ENCODE measurements at places on chromosomes 11 and 22.

- no peak for DNase-seq
Observed at GRCh38 chr22:38415561-38416321, 39.3 kb downstream of the KCNJ4 start.

DNA sequence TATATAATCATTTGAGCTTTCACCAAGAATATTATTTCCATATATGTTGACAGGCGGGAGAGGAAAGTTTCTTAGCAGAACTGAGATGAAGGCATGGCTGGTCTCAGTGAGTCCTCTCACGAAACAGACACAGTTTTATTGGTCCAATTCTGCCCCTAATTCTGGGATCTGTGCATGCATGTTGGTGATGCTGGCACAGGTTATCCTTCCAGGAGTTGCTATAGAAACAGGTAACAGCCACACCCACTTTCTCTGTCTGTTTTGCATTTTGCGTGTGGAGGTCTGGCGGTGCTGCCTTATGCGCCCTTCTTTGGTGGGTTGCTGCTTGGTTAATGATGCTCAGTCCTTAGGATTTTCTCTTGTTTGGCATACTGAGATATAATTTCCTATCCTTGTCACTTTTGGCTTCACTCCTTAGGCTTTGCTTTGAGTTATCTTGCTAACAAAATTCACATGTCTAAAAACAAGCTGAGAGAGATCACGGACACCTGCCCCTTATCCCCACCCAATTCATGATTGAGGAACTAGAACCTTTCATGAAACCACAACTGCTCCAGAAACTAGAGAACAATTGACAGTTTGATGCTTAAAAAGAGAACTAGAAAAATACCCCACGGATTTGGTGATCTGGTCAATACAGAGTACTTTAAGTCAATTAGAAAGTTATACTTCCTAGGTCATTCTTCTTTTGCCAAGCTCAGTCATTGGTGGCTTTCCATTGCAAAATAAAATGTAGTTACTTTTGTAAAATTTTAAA lies 189.3 kb downstream of the FAT3 start:
- no peak for DNase-seq

DNA sequence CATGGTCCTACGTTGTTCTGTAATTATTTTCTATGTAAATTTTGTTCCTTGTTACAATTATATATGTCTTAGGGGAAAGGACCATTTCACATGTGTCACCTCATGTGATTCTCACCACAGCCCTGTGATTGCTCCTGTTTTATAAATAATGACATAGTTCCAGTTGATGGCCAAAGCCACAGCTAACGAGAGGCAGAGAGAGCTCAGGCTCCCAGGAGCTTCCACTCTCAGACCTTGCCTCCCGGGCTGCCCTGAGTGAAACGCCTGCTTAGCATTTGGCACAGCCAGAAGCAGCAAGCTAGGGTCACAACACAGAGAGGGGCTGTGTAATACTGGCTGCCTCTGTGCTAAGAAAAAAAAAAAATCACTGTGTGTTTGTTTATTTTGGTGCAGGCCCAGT lies 5.9 kb downstream of the TMEM121B start:
- DNase-seq, result no peak

GRCh38 chr11:35419184-35419829 lies at the start of gene SLC1A2:
Gene SLC1A2, minus strand, starts transcription at chr11:35419558. Its CDS starts 592 bp downstream, at chr11:35418966.
- no peak for DNase-seq

DNA sequence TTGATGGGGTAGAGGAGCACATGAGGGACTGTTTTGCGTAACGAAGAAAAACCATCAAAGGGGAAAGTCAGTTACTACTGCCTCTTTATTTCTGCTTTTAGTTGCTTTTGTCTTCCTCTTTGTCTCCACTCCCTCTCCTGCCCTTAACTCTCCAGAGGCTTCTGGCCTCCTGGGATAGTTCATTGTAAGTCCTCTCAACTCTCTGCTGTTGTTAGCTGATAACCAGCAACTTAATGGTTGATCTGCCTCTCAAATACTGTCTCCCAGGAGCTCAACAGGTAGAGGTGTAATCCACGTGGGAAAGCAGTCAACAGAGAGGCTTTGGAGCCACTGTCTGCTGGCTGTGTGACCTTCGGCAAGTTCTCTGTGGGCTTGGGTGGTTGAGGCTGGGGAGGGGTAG lies 47.3 kb downstream of the CCDC81 start:
- DNase-seq, result no peak

DNA sequence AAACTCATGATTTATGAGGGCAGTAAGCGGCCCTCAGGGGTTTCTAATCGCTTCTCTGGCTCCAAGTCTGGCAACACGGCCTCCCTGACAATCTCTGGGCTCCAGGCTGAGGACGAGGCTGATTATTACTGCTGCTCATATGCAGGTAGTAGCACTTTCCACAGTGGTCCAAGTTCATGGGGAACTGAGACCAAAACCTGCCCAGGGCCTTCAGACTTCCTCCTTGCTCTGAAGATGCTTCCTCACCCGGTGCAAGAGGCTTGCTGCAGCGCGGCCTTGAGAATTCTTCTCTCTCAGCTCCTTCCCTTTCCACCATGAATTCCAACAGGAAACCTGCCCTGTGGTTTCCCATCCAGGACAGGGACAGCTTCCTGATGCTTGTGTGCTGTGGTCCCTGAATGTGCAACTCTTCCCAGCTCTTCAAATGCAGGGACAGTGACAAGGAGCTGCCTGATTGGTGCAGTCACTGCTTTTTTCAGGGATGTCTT lies 53.9 kb downstream of the GGTLC2 start:
- no peak for DNase-seq

- no peak for DNase-seq
Observed at GRCh38 chr11:13126430-13126829, 117.3 kb downstream of the RASSF10 start.

DNA sequence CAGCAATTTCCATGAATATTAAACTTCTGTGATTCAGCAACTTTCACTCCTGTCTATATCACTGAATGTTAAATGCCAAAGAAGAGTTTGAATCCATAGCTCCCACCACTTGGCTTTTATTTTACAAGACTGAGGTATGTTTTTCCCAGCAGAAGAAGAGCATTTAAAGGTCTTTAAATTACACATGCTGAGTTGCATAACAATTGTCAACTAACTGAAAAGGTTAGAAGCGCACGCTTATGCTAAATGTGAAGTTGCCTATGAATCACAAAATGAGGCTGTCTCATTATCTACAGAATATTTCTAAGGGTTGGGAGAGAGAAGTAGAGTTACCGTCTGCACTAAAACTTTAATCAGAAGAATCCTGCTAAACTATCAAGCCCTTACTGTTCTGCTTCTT lies 1086.3 kb downstream of the FAM181B start:
- no peak for DNase-seq

- DNase-seq, result no peak
Observed at GRCh38 chr11:41879214-41879613, 419.8 kb upstream of the LRRC4C start.

DNA sequence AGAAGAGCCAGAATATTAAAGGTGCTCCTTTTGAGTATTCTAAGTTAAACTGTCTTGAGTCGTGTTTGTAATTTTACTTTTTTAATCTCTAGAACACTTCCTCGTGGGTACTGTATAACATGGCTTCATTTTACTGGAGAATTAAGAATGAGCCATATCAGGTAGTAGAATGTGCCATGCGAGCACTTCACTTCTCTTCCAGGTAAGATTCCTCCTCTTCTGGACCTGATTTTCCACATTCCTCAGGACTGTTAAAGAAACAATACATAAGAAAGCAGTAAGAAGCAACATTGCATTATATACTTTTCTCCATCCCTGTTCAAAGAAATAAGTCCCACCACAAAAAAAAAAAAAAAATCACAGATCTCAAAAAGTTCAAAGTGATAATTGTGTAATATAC lies 37.9 kb downstream of the TTC17 start:
- DNase-seq, result no peak

GRCh38 chr11:120108154-120108784 lies 29.6 kb downstream of the TRIM29 start:
- DNase-seq, result peak; percentile 37

DNA sequence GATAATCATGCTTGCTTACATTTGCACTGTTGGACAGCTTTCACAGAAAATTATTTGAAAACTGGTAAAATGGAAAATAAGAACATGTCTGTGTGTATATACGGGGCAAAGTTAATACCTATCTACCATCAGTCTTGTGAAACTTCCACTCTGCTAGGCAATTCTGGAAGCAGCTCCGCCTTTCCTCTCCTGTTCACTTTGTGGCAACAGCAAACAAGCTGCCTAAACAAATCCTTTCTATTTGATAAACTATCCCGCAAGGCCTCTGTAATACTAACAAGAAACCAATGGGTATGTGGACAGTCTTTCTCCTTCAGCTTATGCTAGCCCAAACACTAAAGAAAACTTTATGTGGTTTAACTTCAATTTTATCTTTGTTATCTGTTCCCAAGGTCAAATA lies 39.2 kb upstream of the RAPSN start:
- DNase-seq, result no peak

- DNase-seq, result no peak
Observed at GRCh38 chr11:56967726-56968125, 21.0 kb upstream of the OR5AK2 start.

- DNase-seq, result no peak
Observed at GRCh38 chr22:23473901-23474300, 106.2 kb downstream of the IGLL1 start.

- peak; percentile 60 for DNase-seq
Observed at GRCh38 chr22:41382098-41382578, 396 bp downstream of the TEF start.

- no peak for DNase-seq
Observed at GRCh38 chr11:110598725-110599124, 113.5 kb downstream of the ARHGAP20 start.

DNA sequence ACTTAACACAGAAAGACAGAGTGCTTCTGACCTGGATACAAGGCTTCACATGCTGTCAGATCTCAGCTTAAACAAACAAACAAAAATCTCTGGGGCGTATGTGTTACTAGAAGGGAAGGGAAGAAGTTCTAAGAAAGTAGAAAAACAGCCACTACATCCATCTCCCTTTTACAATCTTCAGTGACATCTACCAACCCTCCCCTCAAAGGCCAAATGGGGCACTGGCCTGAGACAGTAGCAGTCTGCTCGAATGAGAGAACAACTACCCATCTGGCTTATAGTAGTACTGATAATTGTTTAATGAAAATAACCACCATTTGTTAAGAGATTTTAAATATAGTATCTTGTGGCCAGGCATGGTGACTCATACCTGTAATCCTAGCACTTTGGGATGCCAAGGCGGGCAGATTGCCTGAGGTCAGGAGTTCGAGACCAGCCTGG lies 29.4 kb downstream of the CCDC83 start:
- DNase-seq, result no peak

GRCh38 chr11:116828632-116829524 lies 829 bp upstream of the APOC3 start:
- DNase-seq, result no peak

DNA sequence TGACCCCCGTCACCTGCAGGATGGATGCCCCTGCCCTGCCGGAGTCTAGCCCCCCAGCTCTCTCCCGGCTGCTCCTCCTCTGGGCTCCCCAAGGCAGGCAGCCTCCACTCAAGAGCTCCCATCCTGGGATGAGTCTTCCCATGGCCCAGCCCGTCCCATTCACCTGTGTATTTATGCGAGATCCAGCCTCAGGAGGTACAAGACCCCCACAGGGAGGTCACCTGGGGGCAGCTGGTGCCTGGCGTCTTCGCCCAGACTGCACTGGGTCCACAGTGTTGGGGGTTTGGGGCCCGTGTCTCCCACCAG lies 43.0 kb upstream of the ZC3H12C start:
- DNase-seq, result no peak

DNA sequence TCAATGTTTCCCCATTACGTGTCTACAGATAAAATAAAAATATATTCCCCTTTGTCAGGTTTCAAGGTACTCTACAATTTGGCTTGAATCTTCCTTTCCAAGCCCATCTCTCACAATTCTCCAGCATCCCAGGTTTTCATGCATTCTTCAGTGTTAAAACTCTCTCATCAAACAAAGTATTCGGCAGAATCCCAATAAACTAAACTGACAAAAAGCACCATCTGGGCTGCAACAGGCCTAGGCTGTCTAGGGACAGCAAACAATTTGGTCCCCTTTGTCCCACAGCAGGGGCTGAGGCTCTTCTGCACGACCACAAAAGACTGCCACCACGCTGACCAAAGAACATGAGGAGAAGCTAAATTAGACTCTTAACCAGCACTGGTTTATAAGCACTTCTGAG lies 159.4 kb downstream of the CADM1 start:
- DNase-seq, result no peak

GRCh38 chr22:35540595-35541253 lies at the start of gene RASD2:
Gene RASD2, plus strand, starts transcription at chr22:35540831. Its CDS starts 5,979 bp downstream, at chr22:35546810.
- no peak for DNase-seq

DNA sequence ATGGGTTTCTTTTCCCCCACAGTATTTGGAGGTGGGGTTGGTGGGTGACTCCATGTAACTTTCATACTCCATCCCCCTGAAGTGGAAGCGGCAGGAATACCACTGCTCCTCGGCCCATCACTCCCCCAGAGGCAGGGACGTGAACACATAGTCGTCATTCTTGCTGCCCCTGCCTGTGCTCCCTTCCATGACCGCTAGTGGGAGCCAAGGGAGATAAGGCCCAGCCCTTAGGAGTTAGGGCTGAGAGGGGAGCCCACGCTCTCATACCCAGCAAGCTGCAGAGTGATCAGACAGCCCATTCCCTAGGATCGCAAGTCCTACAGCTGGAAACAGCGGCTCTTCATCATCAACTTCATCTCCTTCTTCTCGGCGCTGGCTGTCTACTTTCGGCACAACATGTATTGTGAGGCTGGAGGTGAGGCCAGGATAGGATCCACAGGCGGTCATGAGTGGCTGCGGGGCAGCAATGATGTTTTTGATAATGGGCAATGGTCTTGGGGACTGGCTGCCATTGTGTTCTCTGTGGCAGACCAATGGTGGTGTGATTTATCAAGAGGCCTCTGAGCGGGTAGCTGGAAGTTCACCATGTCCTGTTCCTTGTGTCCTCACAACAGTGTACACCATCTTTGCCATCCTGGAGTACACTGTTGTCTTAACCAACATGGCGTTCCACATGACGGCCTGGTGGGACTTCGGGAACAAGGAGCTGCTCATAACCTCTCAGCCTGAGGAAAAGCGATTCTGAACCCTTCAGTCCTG lies 15.9 kb downstream of the RHOG start:
- peak; percentile 52 for DNase-seq

- DNase-seq, result no peak
Observed at GRCh38 chr11:15893080-15893492, 463.3 kb downstream of the SOX6 start.

All from activated naive CD4-positive, alpha-beta T cell (primary cell).